ENCODE measurements at places on chromosomes 7 and 10.

GRCh38 chr7:103573479-103574058 lies 127.6 kb upstream of the SLC26A5 start:
- no peak for DNase-seq

GRCh38 chr7:107002529-107002998 lies 41.9 kb upstream of the PRKAR2B start:
- no peak for DNase-seq

GRCh38 chr10:17836942-17837341 lies 27.8 kb downstream of the MRC1 start:
- no peak for DNase-seq

- no peak for DNase-seq
Observed at GRCh38 chr7:147912946-147913638, 677.5 kb upstream of the C7orf33 start.

GRCh38 chr10:117152668-117153067 lies 14.6 kb upstream of the VAX1 start:
- no peak for DNase-seq

GRCh38 chr10:61399406-61399805 lies 53.8 kb downstream of the TMEM26 start:
- no peak for DNase-seq

DNA sequence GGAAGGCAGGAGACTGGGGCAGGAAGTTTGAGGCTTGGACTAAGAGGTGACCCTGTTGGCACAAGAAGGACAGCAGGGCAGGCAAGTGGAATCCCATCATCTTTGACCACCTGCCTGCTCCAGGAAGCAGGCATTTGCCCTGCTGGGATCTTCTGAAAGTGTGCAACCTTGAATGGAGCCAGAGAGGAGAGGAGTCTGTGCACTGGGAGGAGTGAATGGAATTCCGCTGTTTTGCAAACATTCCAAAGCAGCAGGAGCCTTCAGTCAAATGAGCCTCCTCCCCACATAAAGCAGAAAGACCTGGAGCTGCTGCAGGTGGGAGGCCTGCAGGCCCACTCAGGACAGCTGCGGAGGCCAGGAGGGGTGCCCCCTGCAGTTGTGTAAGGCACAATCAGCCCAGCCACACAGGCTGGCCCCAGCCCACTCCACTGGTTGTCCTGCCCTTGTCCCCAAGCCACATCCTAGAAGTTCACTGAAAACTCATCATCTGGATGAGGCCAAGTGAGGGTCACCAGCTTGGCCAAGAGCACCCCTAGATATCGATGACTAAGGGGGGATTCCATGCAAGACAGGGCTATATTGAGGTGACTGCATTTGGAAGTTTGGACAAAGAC lies 249.5 kb downstream of the RPS24 start:
- DNase-seq = no peak

DNA sequence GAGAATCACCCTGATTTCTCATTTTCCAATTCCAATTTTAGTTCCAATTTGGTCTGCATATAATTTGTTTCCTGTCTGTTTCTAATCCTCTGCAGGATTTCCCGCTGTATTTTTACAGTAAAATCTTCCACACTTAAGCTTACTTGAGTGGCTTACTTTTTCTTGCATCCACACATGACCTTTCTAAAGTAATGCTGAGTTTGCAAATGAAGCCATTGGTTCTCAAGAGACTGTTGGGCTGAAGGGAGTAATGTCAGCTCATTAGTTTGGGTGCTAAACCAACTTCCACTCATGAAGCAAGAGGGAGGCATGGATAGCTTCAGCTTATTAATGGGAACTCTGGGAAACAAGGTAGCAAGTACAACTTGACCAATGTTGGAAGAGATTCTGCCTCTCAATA lies 146.4 kb downstream of the SNX10 start:
- DNase-seq = no peak

- DNase-seq = no peak
Observed at GRCh38 chr10:49562893-49563292, 24.0 kb upstream of the ERCC6 start.

DNA sequence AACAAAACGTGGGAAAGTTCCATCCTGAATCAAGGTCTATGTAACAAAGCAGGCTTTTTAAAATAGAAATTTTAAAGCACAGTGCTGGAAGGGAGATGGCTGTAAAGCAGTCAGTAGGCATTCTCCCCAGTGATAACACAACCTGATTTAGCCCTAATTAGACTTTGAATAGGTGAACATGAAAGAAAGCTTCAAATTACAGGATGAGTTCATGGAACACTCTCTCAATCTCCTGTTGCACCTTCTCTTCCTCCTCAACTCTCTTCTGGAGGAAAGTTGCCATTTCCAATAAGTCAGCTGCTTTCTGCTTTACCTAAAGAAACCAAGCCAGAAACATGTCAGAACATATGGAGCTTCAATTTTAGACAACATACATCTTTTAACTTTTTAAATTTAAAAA lies 20.1 kb downstream of the SFR1 start:
- DNase-seq = no peak

DNA sequence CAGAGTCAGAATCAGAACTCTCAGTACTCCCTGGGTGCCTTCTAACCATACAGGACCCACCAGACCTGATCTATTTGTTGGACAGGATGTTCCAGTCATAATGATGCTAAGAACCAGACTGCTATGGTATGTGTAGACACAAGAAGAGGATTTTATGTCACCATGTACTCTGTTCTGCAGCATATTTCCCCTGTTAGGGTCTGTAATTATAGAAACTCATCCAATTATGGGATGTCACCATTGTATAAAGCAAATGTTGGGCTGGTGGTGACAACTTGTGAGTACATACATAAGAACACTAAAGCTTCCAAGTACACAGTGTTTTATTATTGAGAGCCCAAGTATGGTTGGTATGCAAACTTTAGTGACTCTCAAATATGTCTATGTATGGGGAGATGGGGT lies 67.1 kb upstream of the AGBL3 start:
- no peak for DNase-seq

- DNase-seq = no peak
Observed at GRCh38 chr10:58266003-58266825, 1.5 kb downstream of the IPMK start.

DNA sequence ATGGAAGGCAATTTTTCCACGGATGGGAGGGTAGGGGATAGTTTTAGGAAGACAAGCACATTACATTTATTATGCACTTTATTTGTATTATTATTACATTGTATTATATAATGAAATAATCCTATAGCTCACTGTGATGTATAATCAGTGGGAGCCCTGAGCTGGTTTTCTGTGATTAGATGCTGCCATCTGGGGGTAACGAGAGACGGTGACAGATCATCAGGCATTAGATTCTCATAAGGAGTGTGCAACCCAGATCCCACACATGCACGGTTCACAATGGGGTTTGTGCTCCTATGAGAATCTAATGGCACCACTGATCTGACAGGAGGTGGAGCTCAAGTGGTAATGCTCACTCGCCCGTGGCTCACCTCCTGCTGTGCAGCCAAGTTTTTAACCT lies 103.9 kb upstream of the STK17A start:
- DNase-seq = no peak

DNA sequence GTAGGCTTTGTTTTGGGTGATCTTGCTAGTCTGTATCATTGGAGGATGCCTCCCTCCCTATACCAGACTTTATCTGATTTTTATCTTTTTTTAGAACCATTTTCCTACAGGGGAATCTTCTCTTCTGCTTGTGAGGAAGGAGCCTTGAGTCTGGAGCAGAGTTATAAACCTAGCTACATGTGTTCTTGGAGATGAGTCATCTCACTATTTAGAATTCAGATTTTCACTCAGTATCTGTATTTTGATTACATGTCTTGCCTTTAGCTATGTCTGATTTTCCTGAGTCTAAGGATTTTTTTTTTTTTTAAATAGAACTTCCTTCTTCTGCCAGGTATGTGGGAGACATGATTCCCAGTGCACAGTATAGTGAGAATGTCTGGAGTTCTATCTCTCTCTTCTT lies 211.6 kb upstream of the MBL2 start:
- DNase-seq = no peak

DNA sequence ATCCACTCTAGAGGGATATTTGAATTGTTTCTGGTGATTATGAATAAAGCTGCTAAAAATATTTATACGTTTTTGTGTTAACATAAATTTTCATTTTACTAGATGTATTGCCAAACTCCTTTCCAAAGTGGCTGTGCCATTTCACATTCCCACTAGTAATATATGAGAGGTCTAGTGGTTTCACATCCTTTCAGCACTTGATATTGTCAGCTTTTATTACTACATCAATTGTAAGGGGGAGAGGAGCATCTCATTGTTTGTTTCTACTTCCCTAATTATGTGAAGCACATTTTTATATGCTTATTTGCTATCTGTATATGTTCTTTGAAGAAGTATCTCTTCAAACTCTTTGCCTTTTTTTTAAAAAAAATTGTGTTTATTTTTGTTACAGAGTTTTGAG lies 184.5 kb downstream of the ADK start:
- no peak for DNase-seq

- DNase-seq = no peak
Observed at GRCh38 chr10:13779748-13780147, 193.0 kb downstream of the PRPF18 start.

DNA sequence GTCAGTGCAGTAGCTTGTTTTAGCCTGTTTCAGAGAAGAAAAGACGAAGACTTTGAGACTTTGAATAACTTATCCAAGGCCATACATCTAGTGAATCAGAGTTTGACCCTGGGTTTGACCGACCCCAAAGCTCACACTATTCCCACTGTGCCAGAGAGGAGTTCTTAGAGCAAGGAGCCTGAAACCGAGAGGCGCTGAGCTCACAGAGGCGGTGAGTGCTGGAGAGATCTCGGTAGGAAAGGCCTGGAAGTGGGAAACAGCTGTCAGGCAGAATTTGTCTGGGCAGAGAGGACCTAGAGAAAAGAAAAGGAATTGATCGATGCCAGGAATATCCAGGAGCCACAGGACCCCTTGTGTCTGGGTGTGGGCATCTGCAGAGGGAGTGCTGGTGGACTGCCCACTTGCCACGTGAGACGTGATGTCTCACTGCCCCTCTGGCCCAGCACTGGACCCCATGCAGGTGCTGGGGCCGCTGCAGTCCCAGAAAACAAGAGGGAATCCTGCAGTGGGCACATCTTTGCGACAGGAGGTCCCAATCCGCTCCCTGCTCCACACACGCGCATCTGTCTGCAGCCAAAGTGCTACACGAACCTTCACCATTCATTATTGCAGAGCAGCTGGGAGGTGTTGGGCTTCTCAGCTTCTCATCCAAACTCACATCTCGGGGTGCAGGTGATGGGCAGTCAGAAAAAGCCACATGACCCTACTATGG lies 6.2 kb downstream of the CALML3 start:
- DNase-seq = no peak

GRCh38 chr10:118800920-118801319 lies 46.1 kb upstream of the CACUL1 start:
- DNase-seq = no peak

DNA sequence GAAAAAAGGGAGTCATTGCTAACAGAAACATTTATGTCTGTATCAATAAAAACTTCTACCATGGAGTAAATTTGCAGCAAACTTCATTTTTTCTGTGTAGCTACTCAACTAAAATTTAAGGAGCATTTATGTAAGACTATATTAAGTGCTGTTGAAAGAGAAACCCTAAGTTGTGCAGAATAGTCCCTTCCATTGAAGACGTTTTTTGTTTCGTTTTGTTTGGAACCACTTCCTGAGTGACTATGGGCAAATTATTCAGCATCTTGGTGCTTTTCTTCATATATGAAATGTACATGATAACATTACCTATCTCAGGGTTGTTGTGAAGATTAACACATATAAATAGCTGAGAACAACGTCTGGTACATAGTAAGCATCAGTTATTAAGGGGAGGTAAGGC lies 24.3 kb downstream of the SEM1 start:
- no peak for DNase-seq

- no peak for DNase-seq
Observed at GRCh38 chr10:92892691-92893054, 44.4 kb downstream of the EXOC6 start.

GRCh38 chr7:142279601-142280000 lies 21.7 kb upstream of the PRSS58 start:
- DNase-seq = no peak

DNA sequence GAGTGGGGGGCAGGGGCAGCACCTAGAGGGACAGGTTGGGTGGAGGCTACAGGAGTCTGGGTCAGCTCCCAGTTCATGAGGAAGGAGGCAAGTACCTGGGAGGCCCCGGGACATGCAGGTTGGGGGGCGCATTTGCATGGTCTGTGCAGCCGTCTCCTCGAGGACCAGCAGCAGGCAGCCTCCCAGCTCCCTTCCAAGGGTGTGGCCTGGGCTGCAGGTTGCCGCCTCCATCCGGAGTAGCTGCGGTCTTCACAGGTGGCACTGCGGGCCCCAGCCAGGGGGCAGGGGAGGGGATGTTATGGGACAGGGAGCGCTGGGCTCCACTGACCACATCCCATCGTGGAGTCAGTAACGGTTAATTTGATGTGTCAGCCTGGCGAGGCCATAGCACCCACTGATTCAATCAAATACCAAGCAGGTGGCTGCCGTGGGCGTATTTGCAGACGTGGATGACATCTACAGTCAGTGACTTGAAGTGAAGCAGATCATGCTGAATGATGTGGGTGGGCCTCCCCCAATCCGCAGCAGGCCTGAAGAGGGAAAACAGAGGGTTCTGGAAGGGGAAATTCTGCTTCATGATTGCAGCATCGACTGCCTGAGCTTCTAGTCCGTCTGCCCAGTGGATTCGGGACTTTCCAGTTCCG lies 81.6 kb downstream of the PRKAG2 start:
- DNase-seq = no peak

GRCh38 chr7:128408709-128409595 lies 830 bp downstream of the IMPDH1 start:
- DNase-seq = no peak

GRCh38 chr7:97145068-97145467 lies 27.6 kb downstream of the SDHAF3 start:
- DNase-seq = no peak

GRCh38 chr7:101705331-101705730 lies 76.2 kb upstream of the MYL10 start:
- no peak for DNase-seq

GRCh38 chr10:103849212-103849877 lies 6.0 kb downstream of the SH3PXD2A start:
- no peak for DNase-seq

- DNase-seq = no peak
Observed at GRCh38 chr7:151752816-151753595, 123.9 kb downstream of the PRKAG2 start.

GRCh38 chr7:157400171-157400860 lies 63.5 kb downstream of the DNAJB6 start:
- DNase-seq = no peak

DNA sequence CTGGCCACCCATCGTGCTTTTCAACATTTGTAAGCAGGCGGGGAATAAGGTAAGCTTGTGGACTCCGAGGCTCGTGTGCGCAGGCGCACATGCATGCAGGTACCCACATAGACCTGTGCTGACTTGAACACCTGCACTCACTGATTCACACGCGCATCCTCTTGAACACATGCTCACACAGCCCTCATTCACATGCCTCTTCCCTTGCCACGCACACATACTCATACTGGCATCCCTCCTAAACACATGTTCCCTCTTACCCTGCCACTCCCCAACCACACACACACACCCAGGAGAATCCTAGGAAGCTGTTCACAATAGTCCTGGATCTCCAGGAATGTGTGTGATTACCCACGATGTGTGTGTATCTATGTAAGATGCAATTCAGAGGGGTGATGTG lies 44.1 kb upstream of the LBX1 start:
- DNase-seq = no peak

GRCh38 chr10:88659725-88660597 lies 4.3 kb upstream of the LIPF start:
- DNase-seq = no peak

All from GOT3 (cell line).